B cell (primary cell): ENCODE measurements at places on chromosomes 13 and 19. TPM values are rescaled to one million over a fixed set of nuclear protein-coding genes. Genes with fewer than 3 reads are reported as not detected.

DNA sequence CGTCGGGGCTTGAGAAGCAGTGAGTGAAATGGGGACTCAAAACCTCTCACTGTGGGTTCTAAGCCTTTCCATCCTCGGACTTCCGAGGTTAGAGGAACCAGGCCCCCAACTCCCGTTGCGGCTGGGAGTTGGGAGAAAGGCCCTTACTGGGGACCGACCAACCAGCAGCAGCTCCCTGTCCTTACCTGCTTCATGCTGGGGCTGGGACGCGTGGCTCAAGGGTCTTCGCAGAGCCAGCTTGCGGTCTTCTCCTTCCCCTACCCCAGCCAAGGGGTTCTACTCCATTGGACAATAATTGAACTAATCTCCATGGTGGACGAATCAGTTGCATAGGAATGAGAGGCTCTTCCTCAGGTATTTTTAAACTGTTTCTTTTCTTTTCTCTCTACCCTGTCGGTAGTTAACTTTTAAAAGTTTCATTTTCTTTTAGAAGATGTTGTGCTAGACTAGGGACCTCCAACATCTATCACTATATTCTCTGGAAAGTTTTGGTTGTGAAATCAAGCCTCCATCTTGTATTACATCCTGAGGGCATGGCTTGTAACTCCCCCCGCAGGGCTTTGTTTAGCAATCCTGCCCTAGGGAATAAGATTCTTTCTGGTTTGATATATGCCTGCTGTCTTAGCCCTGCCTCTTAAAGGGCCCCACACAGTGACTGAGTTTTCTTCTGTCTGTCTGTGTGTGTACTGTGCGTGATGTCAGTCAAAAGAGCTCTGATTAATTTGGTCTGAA lies 1027.1 kb upstream of the PCDH9 start:
- no peaks in the 10 kb centered on the region for H3K36me3 ChIP-seq
- H3K27ac ChIP-seq = no peak overlapping the region
- no peak for DNase-seq
- no peak overlapping the region for H3K4me3 ChIP-seq
- no peaks in the 10 kb centered on the region for H3K4me1 ChIP-seq
- no peaks in the 10 kb centered on the region for H3K27me3 ChIP-seq

DNA sequence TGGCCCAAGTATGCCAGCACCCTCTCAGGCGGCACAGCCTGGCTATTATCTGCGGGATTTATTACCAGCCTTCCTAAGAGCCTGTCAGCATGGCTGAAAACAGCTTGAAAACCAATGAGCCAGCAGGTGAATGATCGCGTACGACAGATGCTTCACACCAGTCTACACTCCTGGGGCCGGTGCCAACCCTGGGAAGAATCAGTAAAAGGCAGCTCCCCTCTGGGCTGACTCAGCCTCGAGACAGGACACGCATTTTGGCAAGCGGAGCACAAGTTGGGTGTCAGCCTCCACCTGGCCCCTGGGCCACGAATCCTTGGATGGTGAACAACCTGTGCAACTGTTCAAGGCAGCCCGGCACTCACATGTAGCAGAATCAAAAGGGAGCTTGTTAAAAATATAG lies 15.6 kb downstream of the EMP3 start:
- no peaks in the 10 kb centered on the region for H3K27me3 ChIP-seq
- no peak overlapping the region for H3K4me3 ChIP-seq
- DNase-seq = no peak

DNA sequence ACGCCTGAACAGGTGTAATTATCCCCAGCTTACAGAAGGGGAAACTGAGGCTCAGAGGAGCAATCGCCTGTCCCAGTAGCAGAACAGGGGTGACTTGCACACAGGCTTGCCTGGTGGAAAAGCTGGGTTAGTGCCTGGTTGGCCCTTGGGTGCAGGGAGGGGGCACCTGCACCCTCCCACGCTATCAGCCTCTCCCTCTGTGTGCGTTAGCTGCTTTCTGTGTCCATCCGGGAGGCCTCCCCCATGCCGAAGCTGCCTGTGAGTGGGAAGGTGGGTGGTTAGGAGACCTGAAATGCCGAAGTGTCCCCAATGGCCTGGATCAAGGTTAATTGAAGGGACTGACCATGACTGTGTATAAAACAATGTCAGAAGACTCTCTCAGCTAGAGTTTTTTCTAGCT lies 295.0 kb downstream of the ZNF536 start:
- H3K27me3 ChIP-seq = no peaks in the 10 kb centered on the region
- no peak overlapping the region for H3K4me3 ChIP-seq
- no peaks in the 10 kb centered on the region for H3K4me1 ChIP-seq
- no peaks in the 10 kb centered on the region for H3K36me3 ChIP-seq

GRCh38 chr13:61670384-61671161 lies 254.9 kb upstream of the PCDH20 start:
- no peaks in the 10 kb centered on the region for H3K36me3 ChIP-seq
- H3K27me3 ChIP-seq = no peaks in the 10 kb centered on the region
- no peak overlapping the region for H3K4me3 ChIP-seq
- no peaks in the 10 kb centered on the region for H3K4me1 ChIP-seq

- H3K27ac ChIP-seq = peak overlapping the region; percentile 79
- no peak for DNase-seq
- H3K27me3 ChIP-seq = no peaks in the 10 kb centered on the region
Observed at GRCh38 chr19:42111384-42111783, 20.9 kb downstream of the POU2F2 start.

DNA sequence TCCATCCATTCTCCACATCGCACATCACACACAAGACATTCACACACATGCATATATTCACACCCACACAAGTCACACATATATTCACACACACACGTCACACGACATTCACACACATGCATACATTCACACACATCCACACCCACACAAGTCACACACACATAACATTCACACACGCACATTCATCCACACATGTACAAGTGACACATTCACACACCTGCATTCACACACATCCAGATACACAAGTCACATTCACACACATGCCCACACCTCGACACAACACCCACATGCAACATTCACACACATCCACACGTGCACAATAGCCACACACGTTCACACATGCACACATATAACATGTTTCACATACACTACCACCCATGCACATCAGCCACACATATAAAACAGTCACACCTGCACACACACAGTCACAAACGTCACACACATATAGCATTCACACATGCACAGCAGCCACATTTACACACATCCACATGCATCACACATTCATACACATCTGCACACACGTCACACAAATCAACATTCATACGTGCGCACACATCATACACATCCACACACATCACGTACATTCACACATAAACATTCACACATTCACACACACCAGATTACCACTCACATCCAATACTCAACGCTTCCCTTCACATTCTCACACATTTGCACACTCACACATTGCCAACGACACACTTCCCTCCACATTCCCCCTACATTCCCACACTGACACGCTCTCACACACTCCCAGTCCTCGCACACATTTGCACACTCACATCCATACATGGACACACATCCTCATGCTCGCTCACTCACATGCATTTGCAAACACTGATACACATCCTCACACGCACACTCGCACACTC lies 41.0 kb downstream of the ANKRD10 start:
- no peaks in the 10 kb centered on the region for H3K36me3 ChIP-seq
- DNase-seq = no peak
- H3K27me3 ChIP-seq = no peaks in the 10 kb centered on the region

DNA sequence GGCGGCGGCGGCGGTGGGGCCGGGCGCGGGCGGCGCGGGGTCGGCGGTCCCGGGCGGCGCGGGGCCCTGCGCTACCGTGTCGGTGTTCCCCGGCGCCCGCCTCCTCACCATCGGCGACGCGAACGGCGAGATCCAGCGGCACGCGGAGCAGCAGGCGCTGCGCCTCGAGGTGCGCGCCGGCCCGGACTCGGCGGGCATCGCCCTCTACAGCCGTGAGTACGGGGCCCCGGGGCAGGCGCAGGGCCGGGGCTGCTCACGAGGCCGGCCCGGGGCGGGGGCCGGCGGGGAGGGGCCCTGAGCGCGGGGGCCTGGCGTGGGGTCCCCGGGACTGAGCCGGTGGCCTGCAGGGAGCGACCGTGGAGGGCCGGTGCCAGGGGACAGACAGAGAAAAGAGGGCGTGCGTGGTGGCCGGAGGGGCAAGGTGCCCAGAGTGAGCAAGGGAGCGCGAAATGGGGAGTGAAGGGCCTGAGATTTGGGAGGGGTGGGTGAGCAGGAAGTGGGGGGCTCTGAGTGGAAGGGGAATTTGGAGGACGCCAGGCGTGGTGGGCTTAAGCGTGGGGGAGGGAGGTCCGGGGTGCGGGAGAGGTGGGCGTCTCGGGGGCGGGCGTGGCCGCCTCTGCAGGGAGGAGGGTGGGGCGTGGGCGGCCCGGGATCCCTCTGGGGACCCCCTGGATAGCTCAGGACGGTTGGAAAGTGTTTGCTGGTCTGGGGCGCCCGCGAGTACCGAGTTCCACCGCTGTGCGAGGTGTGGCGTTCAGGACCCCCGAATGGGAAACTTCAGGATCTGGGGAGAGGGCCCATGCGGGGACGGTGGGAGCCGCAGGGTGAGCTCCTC lies 575 bp downstream of the CARM1 start:
- no peaks in the 10 kb centered on the region for H3K36me3 ChIP-seq
- no peaks in the 10 kb centered on the region for H3K27me3 ChIP-seq
- H3K27ac ChIP-seq = no peak overlapping the region
- DNase-seq = peak; percentile 69

- no peaks in the 10 kb centered on the region for H3K36me3 ChIP-seq
- H3K27ac ChIP-seq = no peak overlapping the region
- DNase-seq = no peak
- peaks cover 7% of the 10 kb centered on the region for H3K27me3 ChIP-seq
- no peaks in the 10 kb centered on the region for H3K4me1 ChIP-seq
- H3K4me3 ChIP-seq = no peak overlapping the region
Observed at GRCh38 chr13:24004971-24005370, 107.7 kb upstream of the C1QTNF9B start.

DNA sequence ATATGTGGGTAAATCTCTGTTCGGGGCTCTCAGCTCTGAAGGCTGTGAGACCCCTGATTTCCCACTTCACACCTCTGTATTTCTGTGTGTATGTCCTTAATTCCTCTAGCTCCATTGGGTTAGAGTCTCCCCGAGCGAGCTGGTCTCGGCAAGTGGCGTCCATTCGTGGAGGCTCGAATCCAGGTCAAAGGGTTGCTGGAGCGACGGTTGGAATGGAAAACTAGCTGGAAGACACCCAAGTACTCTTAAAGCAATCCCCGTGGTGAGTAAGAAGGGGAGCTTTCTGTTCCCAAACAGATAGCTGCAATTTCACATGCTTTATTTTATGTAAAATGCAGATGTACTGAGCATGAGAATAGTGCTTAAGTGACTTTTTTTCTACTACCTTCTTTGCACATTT lies 277.5 kb upstream of the SGCG start:
- no peak overlapping the region for H3K27ac ChIP-seq
- H3K36me3 ChIP-seq = no peaks in the 10 kb centered on the region
- DNase-seq = no peak
- H3K27me3 ChIP-seq = no peaks in the 10 kb centered on the region
- no peak overlapping the region for H3K4me3 ChIP-seq

GRCh38 chr19:18649371-18650020 lies 12.7 kb downstream of the KLHL26 start:
- H3K27ac ChIP-seq = peak overlapping the region; percentile 29
- peak; percentile 47 for DNase-seq
- H3K4me3 ChIP-seq = peak overlapping the region; percentile 52
- H3K36me3 ChIP-seq = no peaks in the 10 kb centered on the region
- H3K27me3 ChIP-seq = no peaks in the 10 kb centered on the region
- peaks cover 25% of the 10 kb centered on the region for H3K4me1 ChIP-seq

DNA sequence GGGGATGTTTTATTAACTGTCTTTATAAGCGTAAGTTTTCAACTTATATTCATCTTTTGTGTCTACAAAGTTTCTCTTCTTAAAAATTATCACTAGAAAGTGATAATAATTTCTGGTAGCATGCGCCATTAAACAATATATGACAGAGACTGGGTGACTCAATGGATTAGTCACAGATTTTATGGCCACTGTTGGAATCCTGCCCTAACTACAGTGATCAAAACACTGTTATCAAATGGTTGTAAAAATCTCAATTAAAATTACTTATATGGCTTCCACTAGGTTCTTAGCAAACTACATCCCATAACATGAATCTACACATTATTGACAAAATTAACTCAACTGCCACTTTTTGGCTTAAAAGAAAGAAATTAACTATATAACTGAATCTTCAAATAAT lies 350.0 kb downstream of the DACH1 start:
- DNase-seq = no peak
- H3K4me3 ChIP-seq = no peak overlapping the region
- H3K27ac ChIP-seq = no peak overlapping the region
- no peaks in the 10 kb centered on the region for H3K27me3 ChIP-seq
- no peaks in the 10 kb centered on the region for H3K4me1 ChIP-seq

DNA sequence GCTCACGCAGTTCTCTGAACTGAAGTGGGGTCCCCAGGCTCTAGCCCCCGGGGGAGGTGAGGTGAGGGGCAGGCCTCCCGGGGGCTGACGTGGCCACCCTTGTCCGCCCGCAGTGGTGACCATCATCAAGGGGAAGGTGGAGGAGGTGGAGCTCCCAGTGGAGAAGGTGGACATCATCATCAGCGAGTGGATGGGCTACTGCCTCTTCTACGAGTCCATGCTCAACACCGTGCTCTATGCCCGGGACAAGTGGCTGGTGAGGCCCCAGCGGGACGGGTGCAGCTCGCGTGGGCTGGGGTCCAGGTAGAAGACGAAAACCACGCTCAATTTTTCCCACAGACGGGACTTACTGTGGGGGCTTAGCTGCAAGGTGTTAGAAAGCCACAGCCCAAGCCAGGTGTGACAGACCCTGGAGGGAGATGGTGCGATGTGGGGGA lies 5.6 kb upstream of the ADM5 start:
- H3K4me3 ChIP-seq = no peak overlapping the region
- H3K4me1 ChIP-seq = peaks cover 21% of the 10 kb centered on the region
- H3K36me3 ChIP-seq = peaks cover 68% of the 10 kb centered on the region
- DNase-seq = peak; percentile 25

DNA sequence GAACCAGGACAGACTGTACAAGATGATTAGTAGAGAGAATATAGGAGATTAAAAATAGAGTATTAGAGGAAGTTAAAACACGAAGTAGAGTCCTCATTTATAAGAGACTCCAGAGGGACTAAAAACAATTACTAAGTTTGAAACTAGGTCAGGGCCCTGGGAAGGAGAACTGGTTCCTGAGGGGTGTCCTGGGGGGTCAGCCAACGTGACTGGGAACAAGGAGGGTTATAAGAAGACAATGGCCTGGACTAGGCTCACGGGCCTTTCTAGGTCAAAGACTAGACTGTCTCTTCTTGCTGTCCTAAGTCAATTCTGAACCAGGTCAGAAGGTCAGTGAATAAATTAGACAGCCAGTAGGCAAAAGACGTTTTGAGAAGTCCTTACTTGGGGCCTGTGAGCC lies 165.3 kb downstream of the IER2 start:
- H3K4me1 ChIP-seq = no peaks in the 10 kb centered on the region
- no peak overlapping the region for H3K27ac ChIP-seq
- H3K27me3 ChIP-seq = peaks cover 6% of the 10 kb centered on the region
- no peak overlapping the region for H3K4me3 ChIP-seq
- DNase-seq = no peak
- no peaks in the 10 kb centered on the region for H3K36me3 ChIP-seq

The LGALS7 gene
- not detected in 2 replicates for total RNA-seq

The PRX gene
- total RNA-seq = 2.5 and 3.5 TPM in 2 replicates

The SHISA7 gene
- total RNA-seq = not detected in 2 replicates

The RNF225 gene
- total RNA-seq = 0.49 TPM in 1 of 2 replicates, not detected in the other

The LILRA1 gene
- total RNA-seq = not detected in 2 replicates

The DIAPH3 gene
- total RNA-seq = 0.10 and 0.15 TPM in 2 replicates
